ENCODE measurements at places on chromosomes 12 and 14.

DNA sequence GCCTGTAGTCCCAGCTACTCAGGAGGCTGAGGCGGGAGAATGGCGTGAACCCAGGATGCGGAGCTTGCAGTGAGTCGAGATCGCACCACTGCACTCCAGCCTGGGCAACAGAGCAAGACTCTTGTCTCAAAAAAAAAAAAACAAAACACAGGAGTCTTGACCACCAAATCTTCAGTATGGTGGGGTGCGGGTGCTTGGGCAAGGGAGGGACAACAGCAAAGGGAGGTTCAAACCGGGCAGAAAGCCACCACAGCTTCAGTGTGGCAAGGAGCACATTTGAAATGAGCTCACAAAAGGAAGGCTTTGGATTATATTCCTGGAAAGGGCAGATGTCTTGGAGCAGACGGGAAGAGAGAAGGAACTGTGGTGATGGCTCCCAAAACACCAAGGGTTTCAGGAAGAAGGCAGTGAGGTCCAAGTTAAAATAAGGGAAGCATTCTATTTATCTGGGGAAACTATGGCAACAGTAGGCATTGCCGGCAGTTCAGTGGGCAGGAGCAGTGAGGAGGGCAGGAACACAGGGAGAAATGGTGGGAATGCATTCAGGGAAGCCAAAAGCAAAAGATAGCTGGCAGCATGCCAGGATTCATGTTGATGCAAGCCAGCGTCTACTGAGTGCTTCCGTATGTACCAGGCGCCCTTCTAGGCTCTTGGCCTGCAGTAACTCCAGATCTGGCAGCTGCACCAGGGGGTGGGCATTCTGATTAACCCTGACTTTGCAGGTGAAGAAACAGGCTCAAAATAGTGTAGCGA is 51.0 kb upstream of the SRSF5 start:
- peak; percentile 78 for DNase-seq

DNA sequence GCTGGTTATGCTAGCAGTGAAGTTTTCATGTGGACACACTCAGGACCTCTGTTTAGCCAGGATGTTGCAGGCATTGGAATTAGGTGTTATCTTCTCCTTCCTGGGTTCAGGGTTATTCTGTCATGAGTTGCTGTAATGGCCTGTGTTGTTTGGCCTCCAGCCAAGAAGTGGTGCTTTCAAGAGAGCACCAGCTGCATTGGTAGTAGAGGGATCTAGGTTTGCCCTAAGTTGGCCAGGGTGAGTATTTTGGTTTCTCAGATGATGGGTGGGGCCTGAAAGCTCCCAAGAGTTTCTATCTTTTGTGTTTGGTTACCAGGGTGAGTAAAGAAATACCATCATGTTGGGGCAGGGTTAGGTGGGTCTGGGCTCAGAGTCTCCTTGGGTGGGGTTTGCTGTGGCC is 2.7 kb upstream of the GZMH start:
- DNase-seq: no peak

- DNase-seq: no peak
Measured at GRCh38 chr12:19483727-19484126, 44.4 kb downstream of the AEBP2 start.

- no peak for DNase-seq
Measured at GRCh38 chr12:64171715-64172114, 50.4 kb downstream of the KICS2 start.

Measured in right cardiac atrium (tissue), 5 donors.